Testis (tissue), 5 donors: ENCODE measurements at places on chromosomes 3 and 15. TPM values are rescaled to one million over a fixed set of nuclear protein-coding genes. Genes with fewer than 3 reads are reported as not detected.

GRCh38 chr3:79006077-79006476 is 761.7 kb downstream of the ROBO1 start:
- no peak overlapping the region for H3K27ac ChIP-seq
- H3K4me3 ChIP-seq = no peak overlapping the region
- no peak for DNase-seq
- no peaks in the 10 kb centered on the region for H3K4me1 ChIP-seq
- no peaks in the 10 kb centered on the region for H3K27me3 ChIP-seq

- peak; percentile 36 for DNase-seq
- no peaks in the 10 kb centered on the region for H3K27me3 ChIP-seq
- H3K4me1 ChIP-seq = peaks cover 14% of the 10 kb centered on the region
- no peaks in the 10 kb centered on the region for H3K36me3 ChIP-seq
- no peak overlapping the region for H3K27ac ChIP-seq
- H3K4me3 ChIP-seq = peak overlapping the region; percentile 38
Observed at GRCh38 chr15:96053031-96053780, 277.3 kb upstream of the NR2F2 start.

GRCh38 chr15:90931575-90931827 is 848 bp downstream of the HDDC3 start:
- peak overlapping the region; percentile 74 for H3K27ac ChIP-seq
- DNase-seq = no peak
- no peaks in the 10 kb centered on the region for H3K36me3 ChIP-seq

DNA sequence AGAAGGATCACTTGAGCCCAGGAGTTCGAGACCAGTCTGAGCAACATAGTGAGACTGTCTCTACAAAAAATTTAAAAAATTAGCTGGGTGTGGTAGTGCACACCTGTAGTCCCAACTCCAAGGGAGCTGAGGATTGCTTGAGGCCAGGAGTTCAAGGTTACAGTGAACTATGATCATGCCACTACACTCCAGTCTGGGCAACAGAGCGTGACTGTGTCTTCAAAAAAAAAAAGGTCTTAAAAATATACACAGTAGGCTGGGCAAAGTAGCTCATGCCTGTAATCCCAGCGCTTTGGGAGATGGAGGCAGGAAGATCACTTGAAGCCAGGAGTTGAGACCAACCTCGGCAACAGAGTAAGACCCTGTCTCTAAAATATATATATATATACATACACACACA is 11.2 kb upstream of the CAMK1 start:
- no peak overlapping the region for H3K4me3 ChIP-seq
- H3K4me1 ChIP-seq = peaks cover 32% of the 10 kb centered on the region
- H3K27ac ChIP-seq = no peak overlapping the region
- H3K27me3 ChIP-seq = no peaks in the 10 kb centered on the region
- no peak for DNase-seq

- DNase-seq = peak; percentile 26
- no peaks in the 10 kb centered on the region for H3K27me3 ChIP-seq
- no peaks in the 10 kb centered on the region for H3K36me3 ChIP-seq
- H3K4me1 ChIP-seq = no peaks in the 10 kb centered on the region
- H3K4me3 ChIP-seq = no peak overlapping the region
Observed at GRCh38 chr3:177574222-177574856, 377.1 kb upstream of the TBL1XR1 start.

DNA sequence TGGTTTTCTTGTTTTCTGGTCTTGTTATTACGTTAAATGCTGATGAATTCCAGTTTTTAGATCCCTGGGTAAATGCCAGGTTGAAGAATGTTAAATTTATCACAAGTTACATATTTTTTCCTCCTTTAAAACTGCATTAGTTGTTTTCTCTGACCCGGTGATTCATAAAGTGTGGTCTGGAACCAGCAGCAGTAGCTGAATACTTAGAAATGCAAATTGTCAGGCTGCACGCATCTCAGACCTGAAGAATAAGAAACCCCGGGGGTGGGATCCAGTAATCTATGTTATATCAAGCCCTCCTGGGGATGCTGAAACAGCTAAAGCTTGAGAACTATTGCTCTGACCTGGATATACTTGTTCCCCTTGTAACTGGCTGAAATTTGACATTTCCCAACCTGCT is 69.1 kb downstream of the PEX5L start:
- DNase-seq = no peak
- H3K27ac ChIP-seq = no peak overlapping the region
- no peaks in the 10 kb centered on the region for H3K36me3 ChIP-seq
- no peaks in the 10 kb centered on the region for H3K27me3 ChIP-seq

- no peak overlapping the region for H3K27ac ChIP-seq
- no peaks in the 10 kb centered on the region for H3K27me3 ChIP-seq
- no peak for DNase-seq
- no peak overlapping the region for H3K4me3 ChIP-seq
- no peaks in the 10 kb centered on the region for H3K4me1 ChIP-seq
Observed at GRCh38 chr15:51398626-51399025, 57.2 kb downstream of the GLDN start.

- no peaks in the 10 kb centered on the region for H3K36me3 ChIP-seq
- peak overlapping the region; percentile 68 for H3K4me3 ChIP-seq
- DNase-seq = no peak
- peak overlapping the region; percentile 73 for H3K27ac ChIP-seq
- no peaks in the 10 kb centered on the region for H3K4me1 ChIP-seq
Observed at GRCh38 chr3:173395073-173395411, 2.5 kb upstream of the NLGN1 start.

DNA sequence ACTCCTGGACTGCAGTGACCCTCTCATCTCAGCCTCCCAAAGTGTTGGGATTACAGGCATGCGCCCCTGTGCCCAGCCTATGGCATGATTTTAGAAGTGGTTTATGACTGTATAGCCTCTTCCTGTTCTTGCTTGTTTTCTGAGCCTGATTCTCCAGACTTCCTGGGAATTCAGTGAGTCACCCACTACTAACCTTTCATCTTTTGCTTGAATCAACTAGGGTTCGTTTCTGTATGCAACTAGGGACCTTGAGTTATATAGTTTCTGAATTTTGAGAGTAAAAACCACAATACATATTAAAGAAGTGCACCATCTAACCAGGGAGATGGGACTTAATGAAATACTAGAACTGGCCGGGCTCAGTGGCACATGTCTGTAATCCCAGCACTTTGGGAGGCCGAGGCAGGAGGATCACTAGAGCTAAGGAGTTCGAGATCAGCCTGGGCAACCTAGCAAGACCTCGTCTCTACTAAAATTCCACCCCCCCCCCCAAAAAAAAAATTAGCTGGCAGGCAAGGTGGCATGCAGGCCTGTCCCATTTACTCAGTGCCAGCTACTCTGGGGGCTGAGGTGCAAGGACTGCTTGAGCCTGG is 76.0 kb downstream of the ZNF609 start:
- H3K27ac ChIP-seq = no peak overlapping the region
- H3K36me3 ChIP-seq = no peaks in the 10 kb centered on the region
- peaks cover 4% of the 10 kb centered on the region for H3K4me1 ChIP-seq
- DNase-seq = no peak
- H3K4me3 ChIP-seq = no peak overlapping the region

DNA sequence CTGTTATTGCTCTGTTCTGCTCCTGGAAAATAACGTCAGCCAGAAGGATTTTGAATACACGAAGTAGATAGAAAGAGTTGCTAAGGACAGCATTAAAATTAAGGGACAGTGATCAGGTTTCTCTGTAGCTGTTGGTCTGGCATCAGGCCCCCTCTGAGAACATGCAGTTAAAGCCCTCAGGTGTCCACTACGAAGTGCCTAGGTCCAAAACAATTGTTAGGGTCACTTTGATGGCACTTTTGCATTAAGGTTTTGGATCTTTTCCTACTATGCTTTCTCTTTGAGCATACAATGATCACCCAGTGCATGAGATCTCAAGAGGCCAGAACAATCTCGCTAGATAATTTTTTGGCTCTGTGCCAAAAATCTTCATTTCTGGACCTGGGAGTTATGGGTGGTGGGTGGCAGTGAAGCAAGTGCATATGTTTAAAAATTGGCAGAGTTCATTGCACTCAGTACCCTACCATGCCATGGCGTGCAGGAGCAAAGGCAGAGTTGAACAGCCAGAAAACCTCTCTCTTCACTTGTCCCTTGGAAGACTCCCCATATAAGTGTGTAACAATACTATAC is 797.6 kb downstream of the ROBO2 start:
- no peak for DNase-seq
- H3K27me3 ChIP-seq = no peaks in the 10 kb centered on the region
- H3K36me3 ChIP-seq = no peaks in the 10 kb centered on the region
- no peak overlapping the region for H3K4me3 ChIP-seq
- H3K27ac ChIP-seq = no peak overlapping the region

DNA sequence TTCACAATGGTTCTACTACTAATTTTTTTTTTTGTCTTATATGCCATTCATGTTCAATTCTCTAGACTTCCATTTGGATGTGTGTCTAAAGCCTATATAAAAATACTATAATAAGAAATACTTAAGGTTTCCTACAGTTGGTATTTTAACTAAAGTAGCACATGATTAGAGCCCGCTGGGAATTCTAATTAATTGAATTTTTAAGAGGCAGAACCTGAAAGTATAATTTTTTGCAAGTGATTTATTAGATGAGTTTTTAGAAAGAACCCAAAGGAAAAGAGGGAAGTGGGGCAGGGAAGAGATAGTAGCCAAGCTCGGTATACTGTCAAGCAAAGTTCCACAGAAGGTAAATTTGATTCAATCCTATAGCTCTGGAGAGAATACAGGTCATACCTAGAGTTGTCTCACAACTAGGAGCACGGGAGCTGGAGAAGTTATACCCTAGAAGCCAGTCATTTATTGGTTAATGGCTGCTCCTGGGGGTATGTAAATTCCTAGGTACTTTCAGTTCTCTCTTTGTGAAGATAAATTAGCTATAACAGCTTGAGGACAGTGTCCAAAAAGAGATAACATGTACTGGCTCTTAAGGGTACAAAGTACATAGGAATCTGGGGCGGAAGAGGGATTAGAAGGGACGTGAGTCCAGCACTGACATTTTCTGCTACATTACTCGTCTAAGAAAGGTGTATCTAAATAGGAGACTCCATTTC is 225.6 kb downstream of the CNTN6 start:
- no peak overlapping the region for H3K4me3 ChIP-seq
- H3K27ac ChIP-seq = no peak overlapping the region
- no peaks in the 10 kb centered on the region for H3K36me3 ChIP-seq
- H3K27me3 ChIP-seq = no peaks in the 10 kb centered on the region
- no peaks in the 10 kb centered on the region for H3K4me1 ChIP-seq

GRCh38 chr3:183159333-183159732 is 3.2 kb downstream of the LAMP3 start:
- H3K27ac ChIP-seq = no peak overlapping the region
- no peak overlapping the region for H3K4me3 ChIP-seq
- H3K36me3 ChIP-seq = no peaks in the 10 kb centered on the region

GRCh38 chr3:129121792-129122411 is at the start of gene RAB43:
Gene RAB43 (minus strand): TSS chr3:129121804. CDS start chr3:129121489, 315 bp downstream.
- DNase-seq = peak; percentile 95
- H3K4me3 ChIP-seq = peak within 1 kb of the TSS; percentile 91
- H3K27ac ChIP-seq = peak within 1 kb of the TSS; percentile 91
- H3K36me3 ChIP-seq = no peaks in the 10 kb centered on the region
- H3K27me3 ChIP-seq = no peaks in the 10 kb centered on the region
- peaks cover 25% of the 10 kb centered on the region for H3K4me1 ChIP-seq

DNA sequence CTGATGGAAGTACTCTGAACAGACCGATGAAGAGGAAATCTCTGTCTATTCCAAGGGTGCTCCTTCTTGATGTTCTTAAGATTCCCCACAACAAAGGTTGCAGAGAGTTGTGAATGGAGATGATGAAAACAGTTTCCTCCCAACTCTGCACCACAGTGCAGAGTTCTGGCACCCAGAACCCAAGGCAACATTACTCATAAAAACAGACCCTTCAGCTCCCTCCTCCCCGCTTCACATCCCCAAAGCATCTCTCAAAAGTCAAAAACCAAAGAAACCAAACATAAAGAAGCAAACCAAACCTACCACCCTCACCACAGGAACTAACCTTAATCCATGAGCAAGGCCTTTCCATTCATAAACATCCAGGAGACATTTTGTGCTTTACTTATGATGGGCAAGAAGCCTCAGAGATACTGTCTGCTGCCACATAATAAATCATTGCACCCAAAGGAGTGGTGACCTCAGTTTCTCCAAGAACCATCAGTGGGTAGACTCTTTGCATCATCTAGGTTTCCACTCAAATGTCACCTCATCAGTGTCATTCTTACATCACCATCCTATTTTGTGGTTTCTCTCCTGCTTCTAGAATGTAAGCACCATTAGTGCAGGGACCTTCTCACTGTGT is 13.2 kb downstream of the PCOLCE2 start:
- DNase-seq = no peak
- no peaks in the 10 kb centered on the region for H3K36me3 ChIP-seq
- no peak overlapping the region for H3K27ac ChIP-seq
- H3K4me1 ChIP-seq = no peaks in the 10 kb centered on the region

- H3K4me3 ChIP-seq = no peak overlapping the region
- no peak overlapping the region for H3K27ac ChIP-seq
- DNase-seq = no peak
- no peaks in the 10 kb centered on the region for H3K27me3 ChIP-seq
- no peaks in the 10 kb centered on the region for H3K4me1 ChIP-seq
Observed at GRCh38 chr3:13927295-13927694, 47.4 kb upstream of the WNT7A start.

DNA sequence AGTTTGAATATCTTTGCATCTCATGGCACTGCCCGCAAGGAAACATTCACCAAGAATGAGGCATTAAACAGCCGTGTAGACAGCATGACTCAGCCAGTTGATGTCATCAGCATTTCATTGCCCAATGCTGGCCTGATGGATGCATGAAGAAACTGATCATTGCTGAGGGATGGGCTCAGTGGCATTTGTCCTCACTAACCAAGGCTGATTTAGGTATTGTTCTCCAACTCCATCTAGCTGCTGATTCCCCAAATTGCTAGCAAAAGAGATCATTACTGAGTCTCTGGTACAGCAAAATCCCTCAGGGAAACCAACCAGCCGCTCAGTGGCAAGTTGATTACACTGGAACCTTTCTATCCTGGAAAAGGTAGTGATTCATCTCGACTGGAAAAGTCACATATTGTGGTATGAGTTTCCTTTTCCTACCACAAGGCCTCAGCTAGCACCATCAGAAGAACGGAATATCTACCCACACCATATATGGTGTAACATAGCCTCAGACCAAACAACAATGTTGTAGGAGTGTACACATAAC is 186.5 kb upstream of the GAP43 start:
- H3K4me3 ChIP-seq = no peak overlapping the region
- H3K36me3 ChIP-seq = no peaks in the 10 kb centered on the region
- H3K4me1 ChIP-seq = no peaks in the 10 kb centered on the region

SHC4 gene
- total RNA-seq = 52.0 TPM

GP5 gene
- total RNA-seq = 0.06 TPM

ZNF501 gene
- 12.3 TPM for total RNA-seq

HTD2 gene
- 14.6 TPM for total RNA-seq
